ENCODE measurements at places on chromosomes 13 and 19. TPM values are rescaled to one million over a fixed set of nuclear protein-coding genes. Genes with fewer than 3 reads are reported as not detected.

DNA sequence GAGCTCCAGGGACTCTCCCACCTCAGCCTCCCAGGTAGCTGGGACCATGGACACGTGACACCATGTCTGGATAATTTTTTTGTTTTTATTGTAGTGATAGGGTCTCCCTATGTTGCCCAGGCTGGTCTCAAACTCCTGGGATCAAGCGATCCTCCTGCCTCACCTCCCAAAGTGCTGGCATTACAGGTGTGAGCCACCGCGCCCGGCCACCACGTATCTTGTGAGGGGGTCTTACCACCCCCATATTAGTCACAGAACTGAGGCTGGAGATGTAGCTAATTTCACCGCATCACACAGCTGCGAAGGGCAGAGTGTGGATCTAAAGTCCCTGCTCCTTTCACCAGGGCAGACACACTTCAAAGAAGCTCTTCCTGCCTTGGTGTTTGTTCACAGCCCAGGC is 211.8 kb upstream of the SOX1 start:
- ATAC-seq: no peak

CALR3 gene
- total RNA-seq: not detected

- peak; percentile 88 for ATAC-seq
Observed at GRCh38 chr13:52194184-52194868, 34.9 kb upstream of the NEK3 start.

CD79A gene
- total RNA-seq: 0.99 TPM

SERPINE3 gene
- total RNA-seq: not detected

ZNF865 gene
- 4.6 TPM for total RNA-seq

DNA sequence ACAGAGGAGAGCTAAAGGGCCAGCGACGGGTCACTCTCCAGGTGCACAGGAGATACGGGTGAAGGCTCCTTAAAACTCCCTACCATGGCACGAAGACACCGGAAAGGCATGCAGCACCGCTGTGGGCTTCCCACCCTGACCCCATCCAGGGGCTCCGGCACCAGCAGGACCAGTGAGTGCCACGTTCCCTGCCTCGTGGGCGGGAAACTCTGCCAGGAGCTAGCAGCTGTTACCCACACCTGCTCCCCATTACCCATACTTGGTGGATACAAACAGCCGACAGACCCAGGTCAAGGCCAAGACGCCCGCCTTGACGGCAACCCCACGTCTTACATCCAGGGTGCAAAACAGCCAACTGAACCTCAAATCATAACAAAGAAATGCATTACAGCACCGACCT is 56.7 kb downstream of the GNG7 start:
- ATAC-seq: no peak
